ENCODE measurements at places on chromosomes 11 and 22.

GRCh38 chr11:14972581-14973495 lies 687 bp upstream of the CALCA start:
- no peak for DNase-seq

DNA sequence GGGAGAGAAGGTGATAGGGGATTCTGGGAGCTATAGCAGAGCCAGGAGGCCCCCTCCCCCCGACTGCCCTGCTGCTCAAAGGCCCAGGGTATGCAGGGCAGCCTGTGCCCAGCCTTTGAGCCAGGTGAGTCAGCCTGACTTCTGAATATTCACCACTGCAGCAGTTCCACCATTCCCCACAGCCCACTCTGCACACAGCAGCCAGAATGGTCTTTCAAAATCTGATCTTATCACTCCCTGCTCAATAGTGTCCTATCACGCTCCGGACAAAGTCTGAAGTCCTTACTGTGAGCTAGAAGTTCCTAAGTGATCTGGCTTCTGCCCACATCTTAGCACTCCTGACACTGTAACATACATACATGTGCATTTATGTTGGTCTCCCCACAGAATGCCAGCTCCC lies 111.7 kb downstream of the BUD13 start:
- no peak for DNase-seq

DNA sequence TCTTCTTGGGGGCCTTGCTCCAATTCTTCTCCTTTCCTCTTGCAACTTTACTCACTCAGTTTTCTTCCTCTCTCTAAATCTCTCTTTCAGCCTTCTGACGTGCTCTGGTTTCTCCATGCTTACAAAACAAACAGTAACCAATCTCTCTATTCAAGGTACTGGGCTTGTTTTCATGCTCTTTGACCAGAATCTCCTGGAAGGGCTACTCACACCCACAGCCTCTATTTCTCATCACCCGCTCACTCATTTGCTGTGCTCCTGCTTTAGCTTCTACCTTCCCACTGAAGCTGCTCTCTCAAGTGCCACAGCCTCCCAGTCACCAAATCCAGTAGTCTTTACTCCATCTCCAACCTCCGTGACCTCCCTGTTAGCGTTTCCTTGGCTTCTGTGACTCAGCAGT lies 60.4 kb downstream of the SERGEF start:
- DNase-seq: no peak

- no peak for DNase-seq
Observed at GRCh38 chr11:69923196-69923595, 104.0 kb upstream of the FGF3 start.

- DNase-seq: peak; percentile 40
Observed at GRCh38 chr11:35260342-35260985, 121.5 kb downstream of the CD44 start.

DNA sequence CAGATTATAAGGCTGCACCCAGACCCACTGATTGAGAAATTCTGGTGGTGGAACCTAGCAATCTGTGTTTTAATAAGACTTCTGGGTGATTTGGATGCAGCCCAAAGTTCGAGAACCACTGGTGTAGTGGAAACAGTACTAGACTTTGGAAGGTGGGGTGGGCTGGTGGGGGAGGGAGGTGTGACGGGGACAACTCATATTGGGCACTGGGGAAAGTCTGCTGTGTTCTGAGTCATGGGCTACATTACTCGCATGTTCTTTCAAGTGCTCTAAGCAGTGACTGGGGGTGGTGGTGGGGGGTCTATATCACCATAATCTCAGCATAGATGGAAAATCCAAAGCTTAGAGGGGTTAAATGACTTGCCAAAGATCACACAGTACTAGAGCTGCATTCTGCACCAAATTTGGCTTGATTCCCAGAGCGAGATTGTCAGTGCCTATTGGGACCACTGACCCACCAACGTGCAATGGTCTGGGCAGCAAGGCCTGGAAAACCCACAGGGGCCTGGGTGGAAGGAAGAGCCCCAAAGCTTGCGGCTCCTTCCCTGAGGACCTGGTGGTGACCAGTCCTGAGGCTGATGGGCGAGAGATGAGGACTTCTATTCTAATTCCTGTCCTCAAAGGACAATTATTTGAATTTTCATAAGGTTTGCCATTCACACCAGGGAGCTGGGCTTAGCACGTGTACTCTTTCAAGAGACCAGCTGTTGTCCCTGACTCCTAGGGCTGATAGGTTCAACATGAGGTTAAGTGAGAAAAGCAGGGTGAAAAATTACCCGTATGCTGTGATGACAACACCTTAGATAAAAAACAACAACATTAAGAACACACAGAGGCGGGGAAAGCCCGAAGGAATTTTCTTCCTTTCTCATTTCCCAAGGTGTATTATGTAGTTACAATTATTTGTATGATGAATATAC lies 77.5 kb upstream of the NARS2 start:
- DNase-seq: no peak

GRCh38 chr11:75720639-75721038 lies 3.0 kb downstream of the MOGAT2 start:
- no peak for DNase-seq

GRCh38 chr11:313787-314553 lies at the start of gene IFITM1:
Gene IFITM1 (plus strand): TSS chr11:314040. CDS start chr11:314171, 131 bp downstream.
- peak; percentile 31 for DNase-seq

- DNase-seq: no peak
Observed at GRCh38 chr11:93493252-93493897, 49.8 kb downstream of the SMCO4 start.

GRCh38 chr11:134240592-134240991 lies 12.6 kb downstream of the THYN1 start:
- DNase-seq: no peak

DNA sequence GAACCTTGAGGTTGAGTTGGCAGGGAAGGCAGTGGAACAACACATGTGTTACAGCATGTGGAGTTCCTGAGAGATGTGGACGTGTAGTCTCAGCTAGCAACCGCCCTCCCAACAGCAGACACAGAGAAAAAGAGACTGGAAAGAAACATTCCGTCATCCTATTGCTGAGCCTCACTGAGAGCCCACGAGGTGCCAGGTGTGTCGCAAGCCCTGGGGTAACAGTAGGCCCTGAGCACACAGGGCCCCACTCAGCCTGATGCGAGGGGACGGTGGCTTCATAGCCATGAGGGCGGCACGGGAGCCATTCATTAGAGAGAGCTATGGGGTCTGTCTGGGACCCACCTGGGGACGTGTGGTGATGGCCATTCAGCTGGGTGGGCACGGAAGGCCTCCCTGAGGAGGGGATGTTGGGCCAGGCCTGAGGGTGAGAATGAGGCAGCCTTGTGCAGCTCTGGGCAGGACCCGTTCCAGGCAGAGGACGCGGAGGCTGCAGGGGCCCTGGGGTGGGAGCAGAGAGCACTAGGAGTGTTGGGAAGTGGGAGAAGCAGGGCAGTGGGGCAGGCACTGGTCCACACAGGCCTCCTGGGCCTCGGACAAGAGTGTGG lies 26.2 kb downstream of the MPPED1 start:
- DNase-seq: no peak

DNA sequence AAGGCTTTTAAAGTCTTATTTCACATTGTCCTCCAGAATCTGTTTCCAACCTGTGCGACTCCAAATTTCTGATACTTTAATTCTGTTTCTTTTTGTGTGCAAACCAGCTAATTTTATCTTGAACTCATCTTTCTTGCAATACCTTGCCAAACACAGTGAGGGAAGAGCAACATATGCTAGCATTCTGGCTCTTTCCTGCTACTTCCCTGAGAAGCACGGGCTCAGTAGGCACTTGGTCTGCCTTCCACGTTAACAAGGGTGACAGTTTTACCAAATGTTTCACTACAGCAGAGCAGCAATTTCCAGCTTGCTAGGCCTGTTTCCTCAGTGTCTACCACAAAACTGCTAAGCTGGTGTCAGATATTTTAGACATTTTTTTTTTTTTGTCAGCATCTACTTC lies 405.8 kb downstream of the NTM start:
- DNase-seq: no peak

- DNase-seq: no peak
Observed at GRCh38 chr22:28903080-28903479, 19.7 kb downstream of the ZNRF3 start.

DNA sequence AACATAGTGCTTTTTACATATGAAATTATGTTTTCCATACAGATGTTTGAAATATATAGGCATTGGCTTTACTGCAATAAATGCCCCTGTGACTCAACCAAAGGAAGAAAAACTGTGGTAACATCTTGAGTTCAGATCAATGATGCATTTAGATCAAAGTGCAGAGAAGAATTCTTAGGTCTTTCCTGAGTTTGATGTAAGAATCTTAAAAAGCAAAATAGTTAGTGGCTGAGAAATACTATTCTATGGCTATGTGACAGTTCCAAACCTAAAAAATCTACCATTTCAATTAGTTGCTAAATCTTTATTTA lies 93.7 kb downstream of the SOX6 start:
- no peak for DNase-seq

GRCh38 chr11:123051634-123052033 lies 10.3 kb downstream of the HSPA8 start:
- no peak for DNase-seq

GRCh38 chr11:109076870-109077269 lies 345.1 kb upstream of the C11orf87 start:
- no peak for DNase-seq

- no peak for DNase-seq
Observed at GRCh38 chr11:83728281-83728680, 442.1 kb upstream of the CCDC90B start.

- DNase-seq: no peak
Observed at GRCh38 chr11:58494101-58494500, 13.8 kb downstream of the OR5B21 start.

DNA sequence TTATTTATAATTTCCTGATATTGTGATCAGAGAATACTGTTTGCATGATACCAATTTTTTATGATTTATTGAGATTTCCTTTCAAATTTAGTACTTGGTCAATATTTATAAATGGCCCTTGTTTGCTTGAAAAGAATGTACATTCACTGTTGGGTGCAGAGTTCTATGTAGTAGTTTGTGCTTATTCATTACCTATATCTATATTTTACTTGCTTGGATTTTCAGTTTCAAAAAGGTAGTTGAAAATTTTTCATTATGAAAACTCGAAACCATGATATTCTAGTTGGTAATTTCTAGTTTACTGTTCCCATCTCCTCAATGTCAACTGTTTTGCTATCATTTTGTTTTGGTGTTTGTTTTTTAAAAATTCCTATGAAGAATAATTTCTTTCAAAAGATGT lies 155.7 kb downstream of the AASDHPPT start:
- no peak for DNase-seq

- DNase-seq: no peak
Observed at GRCh38 chr11:119664063-119664572, 64.9 kb downstream of the NECTIN1 start.

GRCh38 chr11:7639643-7640025 lies 33.7 kb downstream of the CYB5R2 start:
- DNase-seq: no peak

DNA sequence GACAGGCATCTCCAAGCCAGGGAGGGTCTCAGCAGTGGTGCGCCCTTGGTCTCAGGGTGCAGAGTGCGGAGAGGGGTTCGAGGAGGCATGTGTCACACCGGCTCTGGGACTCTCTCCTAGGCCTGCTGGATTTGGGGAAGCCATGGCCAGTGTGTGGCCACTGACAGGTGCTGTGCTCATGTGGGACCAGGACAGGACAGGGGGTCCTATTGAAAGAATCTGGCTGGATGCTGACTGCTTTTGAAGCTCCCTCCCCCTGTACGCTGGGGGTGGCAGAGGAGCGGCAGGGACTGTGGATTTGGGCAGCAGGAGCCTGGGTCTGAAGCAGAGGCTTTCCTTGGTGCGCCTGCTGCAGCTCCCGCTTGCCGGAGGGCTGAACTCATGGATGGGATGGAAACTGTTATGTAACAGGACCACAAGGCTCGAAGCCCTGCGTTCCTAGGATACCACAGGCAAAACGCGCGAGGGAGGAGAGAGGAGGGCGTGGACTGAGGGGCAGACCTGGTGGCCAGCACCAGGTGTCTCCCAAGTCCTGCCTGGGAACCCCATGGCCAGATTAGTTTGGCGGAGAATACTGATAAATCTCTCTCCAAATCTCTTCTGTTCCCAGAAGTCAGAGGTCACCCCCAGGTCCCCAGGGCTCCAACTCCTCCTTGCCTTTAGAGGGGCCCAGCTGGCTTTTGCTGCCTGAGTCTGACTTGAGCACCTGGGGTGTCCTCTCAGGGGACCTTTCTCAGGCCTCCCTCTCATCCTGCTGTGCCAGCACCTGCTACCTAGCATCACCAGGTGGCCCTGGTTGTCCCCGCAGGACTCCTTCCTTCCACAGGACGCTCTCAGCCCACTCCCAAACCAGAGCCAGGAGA lies 13.8 kb upstream of the TEF start:
- DNase-seq: no peak

GRCh38 chr11:42249401-42249800 lies 789.9 kb upstream of the LRRC4C start:
- no peak for DNase-seq

- DNase-seq: no peak
Observed at GRCh38 chr11:94131047-94131717, 2.5 kb downstream of the PANX1 start.

DNA sequence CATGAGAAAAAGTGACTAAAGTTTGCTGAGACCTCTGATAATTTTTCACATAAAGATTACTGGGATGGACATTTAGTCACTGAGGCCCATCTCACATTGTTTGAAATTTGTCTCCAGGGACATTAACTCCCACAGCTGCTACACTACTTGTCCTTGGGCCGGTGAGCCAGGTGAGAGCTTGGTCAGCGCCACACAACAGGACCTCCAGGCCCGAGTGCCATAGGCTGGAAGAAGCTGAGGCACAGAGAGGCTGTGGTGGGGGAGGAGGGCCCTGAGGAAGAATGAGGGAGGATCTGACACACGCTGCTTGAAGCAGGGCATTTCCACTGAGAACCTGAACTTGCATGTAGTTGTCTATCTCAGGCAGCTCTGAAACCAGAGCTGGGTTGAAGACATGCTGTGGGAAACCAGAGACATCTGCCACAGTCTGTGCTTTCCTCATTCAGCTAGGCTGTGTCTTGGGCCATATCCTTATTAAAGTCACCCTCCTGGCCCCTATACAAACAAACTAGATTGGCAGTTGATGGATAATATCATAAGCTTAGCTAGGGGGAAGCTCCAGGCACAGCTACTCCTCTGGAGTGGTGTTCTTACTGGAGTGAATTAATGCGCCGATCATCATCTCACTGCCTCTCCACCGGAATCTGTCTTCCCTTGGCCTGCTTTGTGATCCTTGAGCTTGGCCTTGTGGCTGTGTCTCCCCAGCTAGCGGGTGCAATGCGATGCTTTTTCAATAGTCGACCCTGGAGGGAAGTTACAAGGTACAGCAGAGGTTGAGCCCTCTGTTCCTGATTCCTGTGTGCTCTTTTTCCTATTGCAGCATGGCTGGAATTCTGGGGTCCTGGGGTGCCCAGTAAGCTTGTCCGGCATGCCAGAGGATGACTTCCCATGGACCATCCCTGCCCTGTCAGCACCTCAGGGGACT lies 225.3 kb upstream of the B3GAT1 start:
- no peak for DNase-seq

Data from AG04449 (cell line).